Myometrial cell (primary cell): ENCODE measurements at places on chromosomes 6 and 20. TPM values are rescaled to one million over a fixed set of nuclear protein-coding genes. Genes with fewer than 3 reads are reported as not detected.

The RAMACL gene
- not detected in 2 replicates for total RNA-seq

The RIMS1 gene
- total RNA-seq, result not detected in 2 replicates

The SIGLEC1 gene
- not detected in 2 replicates for total RNA-seq

The CCN2 gene
- 34.0 and 39.3 TPM in 2 replicates for total RNA-seq

The CLDN20 gene
- total RNA-seq, result not detected in 2 replicates

The SAMD5 gene
- total RNA-seq, result 0.29 and 1.2 TPM in 2 replicates

The C6orf118 gene
- total RNA-seq, result not detected in 2 replicates

The TRIM38 gene
- total RNA-seq, result 7.5 and 8.2 TPM in 2 replicates

The FLRT3 gene
- 1.4 and 4.1 TPM in 2 replicates for total RNA-seq

The COX7A2 gene
- total RNA-seq, result 285 and 852 TPM in 2 replicates

The MUC21 gene
- total RNA-seq, result not detected in 2 replicates

The POLR3F gene
- 7.8 and 9.4 TPM in 2 replicates for total RNA-seq

The RHAG gene
- not detected in 2 replicates for total RNA-seq

The ZBTB24 gene
- total RNA-seq, result 3.5 and 4.6 TPM in 2 replicates

The DHX35 gene
- total RNA-seq, result 6.6 and 9.6 TPM in 2 replicates

The C20orf202 gene
- not detected in 2 replicates for total RNA-seq

The TSPO2 gene
- not detected in 2 replicates for total RNA-seq

The PI3 gene
- total RNA-seq, result not detected in 2 replicates

The SLC17A2 gene
- not detected in 2 replicates for total RNA-seq

The LRRC73 gene
- total RNA-seq, result 0.89 TPM in 1 of 2 replicates, not detected in the other

The LY6G6D gene
- total RNA-seq, result not detected in 2 replicates

The RRAGD gene
- not detected in 2 replicates for total RNA-seq

The SNAP91 gene
- total RNA-seq, result not detected in 2 replicates

The MOXD1 gene
- total RNA-seq, result 24.2 and 31.2 TPM in 2 replicates

The CASS4 gene
- total RNA-seq, result 24.1 and 25.4 TPM in 2 replicates

The STMND1 gene
- total RNA-seq, result not detected in 2 replicates

The IRF4 gene
- total RNA-seq, result not detected in 2 replicates

The WFDC12 gene
- not detected in 2 replicates for total RNA-seq

The SLC17A9 gene
- 26.1 and 36.3 TPM in 2 replicates for total RNA-seq

The C20orf204 gene
- under 0.01 TPM in 1 of 2 replicates, not detected in the other for total RNA-seq

The JAG1 gene
- 3.2 and 10.6 TPM in 2 replicates for total RNA-seq

The CPXM1 gene
- 6.4 and 10.1 TPM in 2 replicates for total RNA-seq

The PDYN gene
- total RNA-seq, result not detected in 2 replicates
